ENCODE measurements at places on chromosomes 11 and 22.

DNA sequence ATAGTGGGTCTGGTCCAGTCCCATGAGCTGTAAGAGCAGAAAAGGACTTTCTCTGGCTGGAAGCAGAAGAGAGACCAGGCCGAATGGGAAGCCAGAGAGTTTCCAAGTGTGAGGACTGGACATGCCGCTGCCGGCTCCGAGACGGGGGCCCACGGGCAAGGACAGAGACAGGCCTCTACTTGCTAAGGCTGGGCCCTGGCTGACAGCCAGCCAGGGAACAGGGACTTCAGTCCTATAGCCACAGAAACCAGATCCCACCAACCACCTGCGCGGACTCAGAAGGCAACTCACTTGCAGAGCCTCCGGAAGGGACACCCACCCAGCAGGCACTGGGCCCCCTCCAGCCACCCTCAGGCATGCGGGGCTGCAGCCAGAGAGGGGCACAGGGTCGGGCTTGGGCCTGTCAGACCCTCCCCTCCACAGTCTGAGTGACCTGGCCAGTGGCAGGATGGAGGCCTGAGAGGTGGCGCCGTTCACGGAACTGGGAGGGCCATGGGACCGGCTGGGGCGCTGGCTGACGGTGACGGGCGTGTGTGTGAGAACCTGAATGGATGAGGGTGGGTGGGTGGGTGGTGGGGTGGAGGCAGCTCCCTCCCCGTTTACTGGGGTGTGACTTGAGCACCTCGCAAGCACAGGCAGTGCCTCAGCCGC, 47.8 kb upstream of the A4GALT start:
- no peak for DNase-seq

GRCh38 chr22:17192186-17192585, 27.0 kb downstream of the ADA2 start:
- DNase-seq = no peak

- no peak for DNase-seq
Observed at GRCh38 chr11:8229299-8230177, 34.1 kb downstream of the LMO1 start.

- no peak for DNase-seq
Observed at GRCh38 chr11:82539669-82540068, 194.0 kb downstream of the FAM181B start.

GRCh38 chr22:32949391-32950173, 108.6 kb downstream of the SYN3 start:
- DNase-seq = no peak

DNA sequence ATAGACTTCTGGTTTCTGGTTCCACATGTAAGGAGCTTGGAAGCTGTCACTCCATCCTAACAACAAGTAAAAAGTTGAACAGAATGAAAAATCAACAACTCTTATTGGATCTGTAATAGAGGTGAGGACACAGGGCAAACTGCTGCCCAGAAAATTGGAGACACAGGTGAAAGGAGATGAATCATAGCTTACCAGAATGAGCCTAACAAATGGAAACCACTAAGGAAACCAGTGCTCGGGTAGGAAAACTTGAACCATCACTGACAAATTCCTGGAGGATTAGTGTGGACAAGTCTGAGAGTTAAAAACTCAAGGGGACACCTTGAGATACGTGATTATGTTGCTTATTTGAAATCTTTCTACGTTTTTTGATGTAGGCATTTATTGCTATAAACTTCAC, 52.1 kb downstream of the GDPD4 start:
- DNase-seq = no peak

- DNase-seq = no peak
Observed at GRCh38 chr11:34891611-34892010, 24.6 kb downstream of the APIP start.

DNA sequence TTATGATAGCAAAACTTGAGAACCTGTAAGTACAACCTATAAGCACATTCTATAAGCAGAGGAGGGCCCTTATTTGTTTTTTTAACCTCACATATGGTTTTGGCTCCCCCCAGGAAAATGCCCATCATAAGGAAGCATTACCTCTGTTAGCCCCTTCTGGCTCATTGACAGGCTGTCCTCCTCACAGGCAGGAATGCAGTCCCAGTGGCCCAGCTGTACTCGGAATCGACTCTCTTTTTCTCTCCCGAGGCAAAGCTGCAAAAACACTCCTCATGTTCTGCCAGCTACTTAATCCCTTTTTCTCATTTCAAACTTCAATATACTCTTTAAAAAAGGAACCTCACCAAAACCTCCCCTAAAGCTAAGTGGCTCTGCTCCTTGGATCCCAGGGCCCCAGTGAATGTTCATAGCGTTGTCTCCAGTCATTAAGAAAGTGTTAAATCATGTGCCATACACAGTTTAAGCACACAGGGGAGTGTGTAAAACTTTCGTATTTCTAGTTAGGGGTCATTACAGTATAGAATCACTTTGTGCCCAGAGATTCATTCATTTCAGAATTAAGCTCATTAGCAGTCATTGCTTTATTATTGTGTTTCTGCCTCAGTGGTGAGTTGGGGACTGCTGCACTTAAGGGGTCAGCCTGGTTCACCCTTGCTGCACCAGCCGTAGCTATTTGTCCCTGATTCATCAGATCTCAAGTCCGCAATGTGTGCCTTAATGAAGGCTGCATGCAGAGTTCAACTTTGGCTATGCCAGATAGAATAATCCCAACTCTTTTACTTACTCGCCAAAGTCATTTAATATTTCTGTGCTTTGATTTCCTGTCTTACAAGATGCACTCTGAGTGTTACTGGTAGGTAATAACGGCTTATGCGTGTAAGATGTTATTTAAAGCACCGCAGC, 57.6 kb downstream of the JRKL start:
- DNase-seq = no peak

DNA sequence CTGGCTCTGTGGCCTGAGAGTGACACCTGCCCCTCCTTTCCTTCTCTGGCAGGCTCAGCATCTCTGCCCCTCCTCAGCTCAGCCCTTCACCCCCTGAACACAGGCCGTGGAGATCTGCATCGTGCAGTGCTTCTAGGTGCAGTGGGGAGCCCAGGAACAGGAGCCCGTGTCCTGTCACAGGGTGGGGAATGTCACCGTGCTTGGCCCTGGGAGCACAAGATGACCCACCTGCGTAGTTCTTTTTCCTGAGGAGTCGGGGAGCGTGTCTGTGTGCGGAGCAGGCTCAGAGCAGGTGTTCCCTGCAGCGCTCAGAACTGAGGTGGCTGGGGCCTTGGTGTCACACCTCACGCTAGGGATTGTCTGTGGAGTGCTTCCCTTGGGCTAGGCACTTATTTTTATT, 10.6 kb downstream of the TBC1D22A start:
- DNase-seq = no peak

DNA sequence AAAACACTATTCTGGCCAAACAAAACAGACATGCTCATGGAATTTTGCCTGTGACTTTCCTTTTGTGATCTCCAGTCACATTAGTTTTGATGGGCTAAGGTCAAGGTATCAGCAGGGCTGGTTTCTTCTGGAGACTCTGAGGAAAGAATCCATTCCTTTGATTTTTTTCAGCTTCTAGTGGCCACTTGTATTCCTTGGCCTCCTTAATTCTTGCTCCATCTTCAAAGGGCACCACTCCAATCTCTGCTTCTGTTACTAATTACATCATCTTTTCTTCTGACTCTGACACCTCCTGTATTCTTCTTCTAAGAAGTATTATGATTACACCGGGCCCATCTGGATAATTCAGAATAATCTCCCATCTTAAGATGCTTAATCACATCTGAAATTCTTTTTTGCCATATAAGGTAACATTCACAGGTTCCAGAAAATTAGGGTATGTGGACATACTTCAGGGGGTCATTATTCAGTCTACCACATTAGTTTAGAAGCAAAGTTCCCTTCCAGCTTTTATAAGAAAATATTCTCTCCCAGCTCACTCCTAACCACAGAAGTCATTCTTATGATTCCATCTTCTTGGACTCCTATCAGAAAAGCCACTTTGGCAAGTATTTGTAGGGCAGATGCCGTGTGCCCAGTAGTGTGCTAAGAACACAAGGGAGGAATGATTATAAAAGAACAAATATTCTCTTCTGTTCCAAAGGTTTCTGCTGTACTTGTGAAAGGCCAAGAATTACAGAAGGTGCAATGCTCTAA, 56.4 kb upstream of the FSHB start:
- DNase-seq = no peak

DNA sequence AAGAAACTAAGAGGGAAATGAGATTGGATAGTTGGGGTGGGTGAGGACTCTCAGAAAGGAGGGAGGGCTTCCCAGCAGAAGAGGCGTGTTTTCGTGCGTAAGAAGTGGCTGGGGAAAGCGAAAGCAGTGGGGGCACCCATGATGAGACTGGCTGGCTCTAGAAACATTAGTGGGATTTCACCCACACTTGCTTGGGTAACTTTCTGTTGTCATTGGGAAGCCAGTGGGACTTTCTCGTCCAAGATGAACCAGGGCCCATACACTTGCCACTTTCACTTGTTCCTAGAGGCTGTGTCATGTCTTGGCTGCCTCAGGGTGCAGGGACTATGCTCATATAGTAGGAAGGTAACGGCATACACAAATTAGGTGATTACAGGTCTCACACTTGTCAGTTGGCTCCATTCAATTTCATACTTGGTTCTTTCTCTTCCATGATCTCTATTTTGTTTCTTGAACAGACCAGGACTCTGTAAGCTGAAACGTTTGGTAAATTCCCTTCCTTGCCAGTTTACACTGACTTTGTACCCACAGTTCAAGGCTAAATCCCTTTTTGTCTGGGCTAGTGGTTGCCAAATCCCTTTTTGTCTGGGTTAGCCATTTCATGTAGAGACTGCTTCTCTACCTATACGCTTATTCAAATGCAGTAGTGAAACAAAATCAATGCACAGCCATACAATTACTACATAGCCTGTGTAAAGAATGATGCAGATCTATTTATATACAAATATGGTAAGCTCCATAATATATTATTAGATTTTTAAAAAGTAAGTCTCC, 42.0 kb upstream of the CXCR5 start:
- no peak for DNase-seq

GRCh38 chr22:47219789-47220188, 457.3 kb downstream of the TBC1D22A start:
- DNase-seq = no peak

DNA sequence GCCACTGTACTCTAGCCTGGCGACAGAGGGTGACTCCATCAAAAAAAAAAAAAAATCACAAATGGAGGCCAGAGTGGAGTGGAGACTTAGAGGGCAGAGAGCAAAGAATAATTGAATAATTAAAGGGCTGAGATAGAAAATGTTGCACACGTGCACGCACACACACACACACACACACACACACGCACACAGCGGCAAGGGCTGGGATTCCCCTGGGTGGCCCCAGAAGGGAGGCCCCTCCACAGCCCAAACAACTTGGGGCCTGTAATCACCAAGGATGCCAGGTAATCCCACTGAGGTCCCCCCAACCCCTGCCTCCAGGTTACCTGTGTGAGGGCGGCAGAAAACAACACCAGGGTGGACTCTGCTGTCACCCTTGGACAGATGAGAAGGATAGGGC, 12.0 kb upstream of the DGKZ start:
- DNase-seq = no peak

GRCh38 chr22:44164031-44164430, 16.7 kb upstream of the PARVG start:
- no peak for DNase-seq

GRCh38 chr11:120894202-120894985, 129.5 kb upstream of the TBCEL start:
- DNase-seq = no peak

GRCh38 chr11:110488446-110488845, 58.7 kb downstream of the FDX1 start:
- no peak for DNase-seq

DNA sequence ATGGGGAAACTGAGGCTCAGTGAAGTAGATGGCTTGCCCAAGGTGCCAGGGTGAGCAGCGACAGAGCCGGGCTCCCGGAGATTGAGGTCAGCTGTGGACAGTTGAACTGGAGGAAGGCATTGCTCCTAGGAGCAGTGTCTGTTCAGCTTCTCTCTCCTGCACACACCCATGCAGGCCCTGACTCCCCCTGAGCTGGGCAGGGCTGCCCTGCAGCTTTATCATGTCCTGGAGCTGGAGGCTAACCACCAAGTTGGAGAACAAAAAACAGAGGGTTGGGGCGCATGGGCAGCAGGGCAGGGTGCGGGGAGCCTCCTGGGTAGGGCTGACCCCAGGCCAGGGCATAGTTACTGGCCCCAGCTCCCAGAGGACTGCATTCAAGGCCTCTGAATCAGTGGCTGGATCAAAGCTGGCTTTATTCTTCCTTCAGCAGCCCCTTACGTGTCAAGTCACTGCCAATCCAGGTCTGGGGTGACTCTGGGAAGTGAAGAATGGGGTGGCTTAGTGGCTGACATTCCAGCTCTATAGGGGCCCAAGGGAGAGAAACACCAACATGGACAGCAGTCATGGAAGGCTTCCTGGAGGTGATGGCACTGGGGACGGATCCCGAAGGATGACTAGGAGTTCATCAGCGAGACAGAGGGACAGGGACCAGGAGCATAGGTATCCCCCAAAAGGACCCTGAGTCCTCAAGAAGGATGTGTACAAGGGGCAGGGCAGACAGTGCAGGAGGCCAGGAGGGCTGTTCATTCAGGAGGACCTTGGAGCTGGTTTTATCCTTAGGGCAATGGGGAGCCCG, 83.8 kb downstream of the CACNA1I start:
- DNase-seq = no peak

DNA sequence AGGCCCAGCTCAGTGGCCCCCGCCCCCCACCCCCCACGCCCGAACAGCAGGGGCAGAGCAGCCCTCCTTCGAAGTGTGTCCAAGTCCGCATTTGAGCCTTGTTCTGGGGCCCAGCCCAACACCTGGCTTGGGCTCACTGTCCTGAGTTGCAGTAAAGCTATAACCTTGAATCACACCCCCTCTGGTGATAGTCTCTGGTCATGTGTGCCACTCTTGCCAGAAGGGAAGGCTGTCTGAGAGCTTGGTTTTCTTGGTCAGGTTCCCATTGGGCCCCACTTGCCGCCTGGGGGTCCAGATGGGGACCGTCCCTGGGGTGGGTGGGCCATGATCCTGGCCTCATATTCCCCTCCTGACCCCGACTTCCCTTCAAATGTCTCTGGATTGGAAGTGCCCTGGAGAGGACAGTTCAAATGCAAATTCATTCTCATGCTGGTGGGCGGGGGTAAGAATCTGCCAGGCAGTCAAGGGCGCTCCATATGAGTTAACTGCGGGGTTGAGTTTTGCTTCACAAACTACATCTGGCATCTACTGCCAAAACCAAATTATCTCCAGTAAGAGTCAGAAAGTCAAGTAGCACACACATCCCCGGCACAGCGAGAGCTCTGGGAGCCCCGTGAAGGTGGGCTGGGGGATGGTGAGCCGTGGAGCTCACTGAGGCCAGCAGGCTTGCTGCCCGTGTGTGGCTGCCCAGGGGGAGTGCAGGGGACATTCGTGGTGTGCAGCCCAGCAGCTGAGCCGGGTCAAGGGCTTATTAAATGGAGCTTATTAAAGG, 35.7 kb downstream of the B3GAT1 start:
- no peak for DNase-seq
